T-helper 17 cell (primary cell): ENCODE measurements at places on chromosomes 5 and 9.

- H3K4me3 ChIP-seq = no peak overlapping the region
- DNase-seq = no peak
- H3K27ac ChIP-seq = no peak overlapping the region
- no peaks in the 10 kb centered on the region for H3K36me3 ChIP-seq
Measured at GRCh38 chr5:88551724-88552345, 283.2 kb upstream of the TMEM161B start.

GRCh38 chr9:94002316-94003140, 47.4 kb upstream of the BARX1 start:
- H3K27me3 ChIP-seq = peaks cover 44% of the 10 kb centered on the region
- peaks cover 2% of the 10 kb centered on the region for H3K4me1 ChIP-seq
- no peak overlapping the region for H3K4me3 ChIP-seq
- peaks cover 2% of the 10 kb centered on the region for H3K36me3 ChIP-seq
- no peak overlapping the region for H3K27ac ChIP-seq
- DNase-seq = no peak

- H3K27me3 ChIP-seq = peaks cover 24% of the 10 kb centered on the region
- H3K36me3 ChIP-seq = peaks cover 3% of the 10 kb centered on the region
- no peak for DNase-seq
- H3K27ac ChIP-seq = no peak overlapping the region
- H3K4me1 ChIP-seq = peaks cover 19% of the 10 kb centered on the region
Measured at GRCh38 chr5:34652466-34652865, 3.7 kb upstream of the RAI14 start.

DNA sequence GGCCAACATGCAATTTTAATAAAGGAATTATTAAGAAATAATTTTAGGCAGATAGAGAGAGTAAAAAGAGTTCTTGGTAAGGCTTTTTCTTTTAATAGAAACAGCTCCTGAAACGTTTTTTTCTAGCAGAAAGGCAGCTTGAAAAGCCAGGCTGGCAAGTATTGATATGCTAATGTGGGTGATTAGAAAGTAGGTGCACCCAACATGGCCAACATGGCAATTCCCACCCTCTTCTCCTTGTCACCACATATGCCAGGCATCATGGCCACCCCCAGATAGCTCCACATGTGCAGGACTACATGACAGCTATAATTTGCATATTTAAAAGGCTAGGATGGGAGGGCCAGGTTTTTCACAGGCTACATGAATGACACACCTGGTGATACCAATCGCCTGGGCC, 615.2 kb downstream of the PTPRD start:
- no peak overlapping the region for H3K27ac ChIP-seq
- H3K4me1 ChIP-seq = no peaks in the 10 kb centered on the region
- no peak overlapping the region for H3K4me3 ChIP-seq
- no peak for DNase-seq
- no peaks in the 10 kb centered on the region for H3K27me3 ChIP-seq

DNA sequence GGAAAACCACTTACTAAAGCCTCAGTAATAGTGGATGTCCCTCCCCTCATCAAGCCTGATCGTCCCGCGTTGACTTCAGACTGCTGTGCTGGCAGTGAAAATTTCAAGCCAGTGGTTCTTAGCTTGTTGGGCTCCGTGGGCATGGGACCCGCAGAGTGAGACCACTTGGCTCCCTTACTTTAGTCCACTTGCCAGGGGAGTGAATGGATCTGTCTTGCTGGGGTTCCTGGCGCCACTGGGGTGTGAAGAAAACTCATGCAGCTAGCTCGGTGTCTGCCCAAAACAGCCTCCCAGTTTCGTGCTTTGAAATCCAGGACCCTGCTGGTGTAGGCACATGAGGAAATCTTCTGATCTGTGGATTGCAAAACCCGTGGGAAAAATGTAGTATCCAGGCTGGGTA, 480.0 kb upstream of the IZUMO3 start:
- H3K27me3 ChIP-seq = no peaks in the 10 kb centered on the region
- H3K4me1 ChIP-seq = no peaks in the 10 kb centered on the region
- H3K36me3 ChIP-seq = no peaks in the 10 kb centered on the region

GRCh38 chr5:26833596-26833995, 204.8 kb downstream of the CDH9 start:
- no peak for DNase-seq
- H3K27ac ChIP-seq = no peak overlapping the region
- H3K4me3 ChIP-seq = no peak overlapping the region
- no peaks in the 10 kb centered on the region for H3K36me3 ChIP-seq
- no peaks in the 10 kb centered on the region for H3K27me3 ChIP-seq
- H3K4me1 ChIP-seq = no peaks in the 10 kb centered on the region

- H3K27me3 ChIP-seq = no peaks in the 10 kb centered on the region
- DNase-seq = no peak
- no peaks in the 10 kb centered on the region for H3K36me3 ChIP-seq
- H3K27ac ChIP-seq = peak overlapping the region; percentile 10
Measured at GRCh38 chr5:54718656-54719055, 201.1 kb downstream of the SNX18 start.
